ENCODE measurements at places on chromosomes 3 and 15.

- DNase-seq, result no peak
Measured at GRCh38 chr3:195153653-195154052, 117.3 kb downstream of the XXYLT1 start.

GRCh38 chr15:88719654-88720053 lies 80.8 kb downstream of the ISG20 start:
- no peak for DNase-seq

GRCh38 chr3:115912372-115912771 lies 289.1 kb downstream of the GAP43 start:
- DNase-seq, result no peak

DNA sequence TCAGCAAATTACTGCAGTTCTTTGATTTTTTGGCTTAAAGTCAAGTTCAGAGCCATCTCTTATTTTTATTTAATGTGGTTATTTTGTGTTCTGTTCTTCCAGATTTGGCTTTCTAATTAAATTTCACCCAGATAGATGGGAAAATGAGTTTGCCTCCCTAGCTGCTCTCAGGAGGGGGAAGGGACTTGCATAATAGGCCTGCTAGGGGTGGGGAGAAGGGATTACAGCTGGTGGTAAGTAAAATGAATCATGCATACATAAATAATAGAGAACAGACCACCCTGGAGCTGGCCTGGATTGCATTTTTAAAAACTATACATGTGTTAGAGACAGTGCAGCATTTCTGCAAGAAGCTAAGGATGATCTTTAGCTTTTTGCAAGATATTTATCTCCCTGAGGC lies 3.9 kb upstream of the PXYLP1 start:
- no peak for DNase-seq

DNA sequence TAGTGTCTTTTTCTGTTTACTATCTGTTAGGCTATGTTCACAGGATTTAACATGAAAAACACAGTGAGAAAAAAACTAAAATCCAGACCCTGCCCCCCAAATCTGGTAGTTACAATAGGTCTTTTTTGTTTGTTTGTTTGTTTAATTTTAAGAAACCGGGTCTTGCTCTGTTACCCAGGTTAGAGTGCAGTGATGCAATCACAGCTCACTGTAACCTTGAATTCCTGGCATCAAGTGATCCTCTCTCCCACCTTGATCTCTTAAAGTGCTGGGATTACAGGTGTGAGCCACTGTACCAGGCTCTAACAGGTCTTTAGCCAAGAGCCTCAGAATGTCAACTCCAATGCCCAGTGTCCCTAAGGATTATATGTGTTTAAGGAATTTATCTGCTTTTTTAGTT lies 88.0 kb upstream of the GOLIM4 start:
- DNase-seq, result no peak
